Activated CD8-positive, alpha-beta memory T cell treated with anti-CD3 and anti-CD28 coated beads, Interleukin-2, amount 50 U/mL, for 4 hours (primary cell): ENCODE measurements at places on chromosomes 11 and 22.

GRCh38 chr11:62788991-62789390 is 1.8 kb downstream of the TMEM179B start:
- DNase-seq = no peak

- DNase-seq = no peak
Observed at GRCh38 chr11:44147751-44148150, 52.3 kb downstream of the EXT2 start.

GRCh38 chr11:76602431-76602861 is 68.1 kb downstream of the LRRC32 start:
- DNase-seq = no peak

- DNase-seq = no peak
Observed at GRCh38 chr22:19641254-19641982, 72.9 kb upstream of the SEPTIN5 start.

DNA sequence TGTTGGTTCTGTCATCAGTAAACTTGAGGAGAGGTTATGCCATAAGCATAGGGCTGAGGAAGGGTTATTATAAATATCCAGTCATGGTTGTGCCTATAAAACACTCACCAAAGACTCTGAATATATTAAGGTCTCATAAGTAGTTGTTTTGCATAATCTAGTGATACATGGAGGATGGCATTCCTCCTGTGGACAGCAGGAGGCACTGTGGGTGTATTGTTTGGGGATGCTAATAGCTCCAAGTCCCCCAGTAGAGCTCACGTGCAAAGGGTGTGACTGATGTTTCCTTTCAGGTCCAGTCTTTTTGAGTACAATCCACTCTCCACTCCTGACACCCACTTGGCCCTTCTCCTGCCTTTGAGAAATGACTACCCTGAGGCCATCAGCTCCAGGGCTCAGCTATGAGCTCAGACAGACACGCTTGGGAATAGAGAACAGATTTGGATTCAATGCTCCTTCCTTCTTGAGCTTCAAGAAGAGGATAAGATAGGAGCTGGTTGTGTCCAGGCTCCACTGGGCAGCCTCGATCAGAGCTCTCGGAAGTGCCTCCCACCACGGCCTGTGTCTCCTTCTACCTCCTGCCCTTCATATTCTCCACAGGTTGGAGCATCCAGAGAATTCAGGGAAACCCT is 85.2 kb upstream of the IGLL5 start:
- peak; percentile 52 for DNase-seq

- peak; percentile 7 for DNase-seq
Observed at GRCh38 chr11:120130991-120131760, 6.7 kb downstream of the TRIM29 start.
